Heart left ventricle (tissue), 16 donors: ENCODE measurements at places on chromosomes 2 and 18. TPM values are rescaled to one million over a fixed set of nuclear protein-coding genes. Genes with fewer than 3 reads are reported as not detected.

C2orf72 gene
- total RNA-seq, result 0.07 TPM

CD8B gene
- total RNA-seq, result not detected

C2orf42 gene
- total RNA-seq, result 14.9 TPM

ANKRD30BL gene
- total RNA-seq, result not detected

CERS6 gene
- 75.6 TPM for total RNA-seq

PLEKHB2 gene
- 42.2 TPM for total RNA-seq

HDAC4 gene
- total RNA-seq, result 16.7 TPM

GPD2 gene
- 18.4 TPM for total RNA-seq

CARF gene
- 9.4 TPM for total RNA-seq

MAB21L4 gene
- total RNA-seq, result not detected
